ENCODE measurements at places on chromosomes 7 and 10.

DNA sequence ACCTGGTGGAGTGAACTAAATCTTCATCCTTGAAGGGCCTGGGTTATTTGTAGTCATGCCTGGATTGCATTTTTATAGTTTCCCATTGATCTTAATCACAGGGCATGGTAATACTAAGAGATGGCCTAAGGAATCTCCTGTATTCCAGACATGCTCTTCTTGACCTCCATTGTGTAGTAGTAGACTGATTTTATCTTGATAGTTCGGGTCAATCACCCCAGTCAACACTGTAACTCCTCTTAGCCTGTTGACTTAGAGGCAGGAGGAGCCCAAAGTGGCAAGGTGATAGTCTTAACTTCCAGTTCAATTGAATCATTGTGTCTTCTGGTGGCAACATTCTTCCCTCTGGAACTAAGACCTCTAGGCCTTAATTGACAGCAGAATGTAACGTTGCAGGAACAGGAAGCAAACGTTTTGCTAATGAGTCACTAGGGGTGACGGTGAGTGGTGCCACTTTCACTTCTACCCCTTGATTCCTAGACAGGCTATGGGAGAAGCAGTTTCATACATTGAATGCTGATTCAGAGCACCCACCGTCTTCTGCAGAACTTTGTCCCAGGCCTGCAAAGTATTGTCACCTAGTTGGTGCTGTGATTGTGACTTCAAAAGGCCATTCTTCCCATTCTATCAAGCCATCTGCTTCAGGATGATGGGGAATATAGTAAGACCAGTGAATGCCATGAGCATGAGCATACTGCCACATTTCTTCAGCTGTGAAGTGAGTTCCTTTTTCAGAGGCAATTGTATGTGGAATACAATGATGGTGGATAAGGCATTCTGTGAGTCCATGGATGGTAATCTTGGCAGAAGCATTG, 24.0 kb upstream of the PAPSS2 start:
- no peak for DNase-seq

GRCh38 chr10:18340496-18341051, 200.3 kb downstream of the CACNB2 start:
- DNase-seq, result no peak

- DNase-seq, result no peak
These were observed 35.5 kb downstream of the MDFIC start for GRCh38 chr7:114957444-114957843.

- DNase-seq, result no peak
These were observed 8.0 kb upstream of the MBL2 start for GRCh38 chr10:52780391-52781155.

GRCh38 chr7:44621034-44621749, 14.8 kb downstream of the OGDH start:
- no peak for DNase-seq

- DNase-seq, result no peak
These were observed 9.2 kb downstream of the ZNF775 start for GRCh38 chr7:150388306-150388705.

All from NCI-H1436 treated with DMSO at 0.1 percent for 48 hours (cell line).